ENCODE measurements at places on chromosomes 4 and X. TPM values are rescaled to one million over a fixed set of nuclear protein-coding genes. Genes with fewer than 3 reads are reported as not detected.

GRCh38 chrX:71366674-71367256 is 608 bp downstream of the TAF1 start:
- no peaks in the 10 kb centered on the region for H3K36me3 ChIP-seq
- H3K4me3 ChIP-seq, result peak overlapping the region; percentile 90
- H3K4me1 ChIP-seq, result peaks cover 20% of the 10 kb centered on the region
- peak overlapping the region; percentile 97 for H3K27ac ChIP-seq
- no peaks in the 10 kb centered on the region for H3K27me3 ChIP-seq

The ASMTL gene
- 57.6 TPM for polyA plus RNA-seq

The TEX13D gene
- not detected for polyA plus RNA-seq

GRCh38 chr4:40563401-40563800 is 66.3 kb downstream of the RBM47 start:
- H3K36me3 ChIP-seq, result no peaks in the 10 kb centered on the region
- H3K4me3 ChIP-seq, result no peak overlapping the region
- H3K4me1 ChIP-seq, result peaks cover 5% of the 10 kb centered on the region
- no peak overlapping the region for H3K27ac ChIP-seq
- no peaks in the 10 kb centered on the region for H3K27me3 ChIP-seq

GRCh38 chr4:182105416-182105815 is 137.8 kb upstream of the TENM3 start:
- no peak overlapping the region for H3K27ac ChIP-seq
- H3K4me3 ChIP-seq, result no peak overlapping the region
- H3K4me1 ChIP-seq, result no peaks in the 10 kb centered on the region
- no peaks in the 10 kb centered on the region for H3K36me3 ChIP-seq
- DNase-seq, result no peak
- H3K27me3 ChIP-seq, result no peaks in the 10 kb centered on the region

- no peak for DNase-seq
- H3K27me3 ChIP-seq, result no peaks in the 10 kb centered on the region
These were observed 268.5 kb upstream of the LDB2 start for GRCh38 chr4:17166954-17167353.

DNA sequence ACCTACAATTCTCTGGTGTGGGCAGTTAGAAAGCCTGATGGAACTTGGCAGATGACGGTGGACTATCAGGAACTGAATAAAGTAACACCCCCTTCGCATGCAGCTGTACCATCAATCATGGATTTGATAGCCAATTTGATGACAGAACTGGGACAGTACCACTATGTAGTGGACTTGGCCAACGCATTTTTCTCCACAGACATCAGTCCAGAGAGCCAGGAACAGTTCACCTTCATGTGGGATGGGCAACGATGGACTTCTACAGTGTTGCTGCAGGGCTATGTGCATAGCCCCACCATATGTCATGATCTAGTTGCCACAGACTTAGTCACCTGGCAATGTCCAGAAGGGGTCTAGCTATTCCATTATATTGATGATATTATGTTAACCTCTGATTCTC is 54.5 kb upstream of the CCDC149 start:
- no peak for DNase-seq
- H3K27me3 ChIP-seq, result peaks cover 1% of the 10 kb centered on the region
- no peak overlapping the region for H3K4me3 ChIP-seq
- no peaks in the 10 kb centered on the region for H3K36me3 ChIP-seq
- no peaks in the 10 kb centered on the region for H3K4me1 ChIP-seq

- H3K36me3 ChIP-seq, result no peaks in the 10 kb centered on the region
- DNase-seq, result peak; percentile 9
- peak overlapping the region; percentile 57 for H3K27ac ChIP-seq
These were observed 62.9 kb upstream of the TXK start for GRCh38 chr4:48196758-48197504.

The GLOD5 gene
- not detected for polyA plus RNA-seq

The DUX4 gene
- polyA plus RNA-seq, result not detected

- peaks cover 28% of the 10 kb centered on the region for H3K4me1 ChIP-seq
- no peak overlapping the region for H3K4me3 ChIP-seq
- DNase-seq, result no peak
- H3K27ac ChIP-seq, result no peak overlapping the region
These were observed 80.1 kb downstream of the RAP1GDS1 start for GRCh38 chr4:98341309-98341708.

GRCh38 chr4:5827108-5828004 is 65.5 kb downstream of the CRMP1 start:
- no peak for DNase-seq
- H3K4me1 ChIP-seq, result peaks cover 8% of the 10 kb centered on the region
- H3K36me3 ChIP-seq, result no peaks in the 10 kb centered on the region
- H3K27me3 ChIP-seq, result no peaks in the 10 kb centered on the region

GRCh38 chr4:140281828-140282552 is 91.5 kb upstream of the SCOC start:
- no peak for DNase-seq
- no peak overlapping the region for H3K4me3 ChIP-seq
- H3K4me1 ChIP-seq, result no peaks in the 10 kb centered on the region
- no peak overlapping the region for H3K27ac ChIP-seq
- peaks cover 19% of the 10 kb centered on the region for H3K27me3 ChIP-seq
- H3K36me3 ChIP-seq, result peaks cover 8% of the 10 kb centered on the region

GRCh38 chrX:11458170-11458569 is 165.0 kb downstream of the AMELX start:
- H3K27ac ChIP-seq, result no peak overlapping the region
- DNase-seq, result no peak
- H3K27me3 ChIP-seq, result peaks cover 5% of the 10 kb centered on the region
- no peak overlapping the region for H3K4me3 ChIP-seq
- H3K4me1 ChIP-seq, result no peaks in the 10 kb centered on the region
- no peaks in the 10 kb centered on the region for H3K36me3 ChIP-seq

GRCh38 chr4:183635321-183635720 is 23.7 kb downstream of the RWDD4 start:
- no peak for DNase-seq
- H3K4me3 ChIP-seq, result no peak overlapping the region
- H3K36me3 ChIP-seq, result no peaks in the 10 kb centered on the region
- H3K27me3 ChIP-seq, result no peaks in the 10 kb centered on the region
- no peak overlapping the region for H3K27ac ChIP-seq

DNA sequence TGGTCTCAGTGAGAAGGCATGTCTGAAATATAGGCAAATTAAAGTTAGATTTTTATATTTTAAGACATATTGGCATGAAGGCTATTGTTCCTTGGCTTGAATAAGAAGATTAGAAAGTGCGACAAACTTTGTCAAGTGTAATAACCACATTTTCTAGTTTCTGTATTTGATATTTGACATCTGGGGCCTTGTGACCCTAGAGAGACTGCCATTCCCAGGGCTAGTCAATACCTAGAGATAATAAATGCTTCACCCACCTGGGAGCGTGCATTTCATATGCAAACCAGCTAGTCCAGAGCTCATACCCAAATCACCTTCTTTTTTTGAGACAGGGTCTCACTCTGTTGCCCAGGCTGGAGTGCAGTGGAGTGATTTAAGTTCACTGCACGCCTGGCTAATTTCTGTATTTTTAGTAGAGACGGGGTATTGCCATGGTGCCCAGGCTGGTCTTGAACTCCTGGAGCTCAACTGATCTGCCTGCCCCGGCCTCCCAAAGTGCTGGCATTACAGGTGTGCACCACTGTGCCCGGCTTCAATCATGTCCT is 62.6 kb downstream of the COQ2 start:
- H3K4me3 ChIP-seq, result peak overlapping the region; percentile 59
- H3K4me1 ChIP-seq, result peaks cover 56% of the 10 kb centered on the region
- peak overlapping the region; percentile 92 for H3K27ac ChIP-seq

The ACE2 gene
- polyA plus RNA-seq, result not detected

DNA sequence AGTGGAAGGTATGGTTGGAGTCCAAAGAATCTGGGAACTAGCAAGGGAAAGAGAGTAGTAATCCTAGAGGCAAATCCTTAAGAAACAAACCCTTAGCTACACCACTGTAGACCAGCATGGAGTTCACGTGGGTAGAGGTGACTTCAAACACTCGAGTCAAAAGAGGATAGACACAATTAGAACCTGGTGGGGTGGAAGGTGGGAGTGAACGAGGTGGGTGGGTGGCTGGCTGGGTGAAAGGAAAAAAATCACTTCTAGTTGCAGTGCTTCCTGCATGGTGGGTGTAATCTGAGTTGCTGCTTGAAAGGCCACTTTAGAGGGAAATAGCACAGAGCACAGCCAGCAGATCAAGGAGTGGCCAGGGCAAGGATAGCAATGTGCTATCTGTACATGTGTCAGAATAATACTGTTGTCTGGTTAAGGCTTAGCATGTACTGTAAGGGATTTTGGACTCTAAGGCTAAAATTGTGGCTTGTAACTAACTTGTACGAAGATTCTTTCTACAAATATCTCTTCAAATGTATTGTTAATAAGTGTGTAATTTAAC is 356.2 kb downstream of the GRIA2 start:
- no peak overlapping the region for H3K27ac ChIP-seq
- H3K4me3 ChIP-seq, result no peak overlapping the region
- no peaks in the 10 kb centered on the region for H3K4me1 ChIP-seq
- no peaks in the 10 kb centered on the region for H3K27me3 ChIP-seq
- no peaks in the 10 kb centered on the region for H3K36me3 ChIP-seq
- no peak for DNase-seq

The PLAC8 gene
- polyA plus RNA-seq, result 884 TPM

GRCh38 chrX:18698737-18699650 is 8.5 kb upstream of the PPEF1 start:
- peaks cover 9% of the 10 kb centered on the region for H3K27me3 ChIP-seq
- no peaks in the 10 kb centered on the region for H3K4me1 ChIP-seq
- H3K36me3 ChIP-seq, result no peaks in the 10 kb centered on the region

- H3K36me3 ChIP-seq, result no peaks in the 10 kb centered on the region
- DNase-seq, result peak; percentile 39
- no peak overlapping the region for H3K4me3 ChIP-seq
- no peaks in the 10 kb centered on the region for H3K27me3 ChIP-seq
These were observed 98.1 kb downstream of the MGST2 start for GRCh38 chr4:139763672-139764071.

The YTHDC1 gene
- 49.5 TPM for polyA plus RNA-seq

The CPZ gene
- not detected for polyA plus RNA-seq

- no peak overlapping the region for H3K4me3 ChIP-seq
- no peaks in the 10 kb centered on the region for H3K36me3 ChIP-seq
- peaks cover 16% of the 10 kb centered on the region for H3K27me3 ChIP-seq
- H3K27ac ChIP-seq, result no peak overlapping the region
- DNase-seq, result no peak
- no peaks in the 10 kb centered on the region for H3K4me1 ChIP-seq
These were observed 91.7 kb upstream of the PHOX2B start for GRCh38 chr4:41839916-41840854.

DNA sequence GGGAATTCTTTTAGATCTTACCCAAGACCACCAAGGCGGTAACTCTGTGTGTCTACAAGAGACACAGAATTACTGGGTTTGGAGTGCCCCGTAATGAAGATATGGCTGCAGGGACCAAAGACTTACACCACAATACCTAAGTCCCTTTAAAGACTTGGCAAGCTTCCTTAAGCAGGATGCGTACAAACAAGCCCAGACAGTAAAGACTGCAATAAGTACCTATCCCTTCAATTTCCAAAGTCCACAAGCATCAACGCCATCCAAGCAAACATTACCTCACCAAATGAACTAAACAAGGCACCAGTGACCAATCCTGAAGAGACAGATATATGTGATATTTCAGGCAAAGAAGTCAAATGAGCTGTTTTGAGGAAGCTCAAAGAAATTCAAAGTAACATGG is 42.3 kb upstream of the RNF128 start:
- no peak overlapping the region for H3K4me3 ChIP-seq
- H3K36me3 ChIP-seq, result no peaks in the 10 kb centered on the region
- no peaks in the 10 kb centered on the region for H3K4me1 ChIP-seq
- DNase-seq, result no peak
- no peak overlapping the region for H3K27ac ChIP-seq
- no peaks in the 10 kb centered on the region for H3K27me3 ChIP-seq

Measured in naive B cell (primary cell).